ENCODE measurements at places on chromosomes 2 and 18.

GRCh38 chr18:12271376-12272235 is 17.4 kb downstream of the CIDEA start:
- DNase-seq, result peak; percentile 14

- no peak for DNase-seq
Observed at GRCh38 chr2:142130111-142131009, 456 bp downstream of the LRP1B start.

GRCh38 chr2:234747833-234748559 is 203.8 kb upstream of the SH3BP4 start:
- no peak for DNase-seq

GRCh38 chr2:233711312-233712008 is 1.2 kb upstream of the UGT1A5 start:
- DNase-seq, result peak; percentile 24

- DNase-seq, result no peak
Observed at GRCh38 chr2:190742431-190742830, 93.5 kb downstream of the NAB1 start.

- DNase-seq, result no peak
Observed at GRCh38 chr2:20182241-20182931, 42.5 kb downstream of the SDC1 start.

- no peak for DNase-seq
Observed at GRCh38 chr2:189544318-189545042, 36.1 kb downstream of the SLC40A1 start.

- DNase-seq, result no peak
Observed at GRCh38 chr2:25311865-25312575, 29.7 kb downstream of the DNMT3A start.

GRCh38 chr2:186603286-186603685 is 13.4 kb downstream of the ITGAV start:
- DNase-seq, result no peak

DNA sequence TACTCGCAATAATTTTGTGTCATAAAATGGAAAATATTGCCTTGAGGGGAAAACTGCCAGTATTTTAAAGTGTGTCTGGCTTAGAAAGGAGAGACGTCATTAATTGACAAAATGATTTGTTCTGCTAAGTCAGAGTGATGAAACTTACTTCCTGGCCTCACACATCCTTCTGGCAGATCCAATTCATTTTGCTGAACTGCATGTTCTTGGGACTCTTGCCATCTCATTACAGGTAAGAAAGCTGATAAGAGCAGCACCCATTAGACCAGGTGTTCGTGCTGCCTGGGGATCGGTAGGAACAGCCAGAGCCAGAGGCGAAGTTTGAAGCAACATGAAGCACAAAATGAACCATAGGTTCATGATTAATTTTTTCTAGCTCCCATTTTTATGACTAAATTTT is 38.0 kb downstream of the KCNE4 start:
- no peak for DNase-seq
